SHP77 (cell line): ENCODE measurements at places on chromosomes 16 and 17.

- DNase-seq, result no peak
Observed at GRCh38 chr16:11211061-11211976, 44.7 kb downstream of the SOCS1 start.

DNA sequence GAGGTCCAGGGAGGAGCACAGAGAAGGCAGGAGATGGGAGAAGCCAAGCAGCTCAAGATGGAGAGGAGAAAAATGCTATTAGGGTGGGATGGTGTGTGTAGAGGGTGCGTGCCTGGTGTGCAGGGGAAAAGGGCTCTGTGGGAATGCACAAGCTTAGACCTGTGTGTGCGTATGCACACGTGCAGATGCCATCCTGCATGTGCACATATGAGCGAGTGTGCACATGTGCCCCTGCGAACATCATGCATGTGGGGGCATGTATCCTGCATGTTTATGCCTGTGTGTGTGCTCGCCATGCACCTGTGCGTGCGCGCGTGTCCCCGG, 438 bp upstream of the KCNJ12 start:
- DNase-seq, result no peak

DNA sequence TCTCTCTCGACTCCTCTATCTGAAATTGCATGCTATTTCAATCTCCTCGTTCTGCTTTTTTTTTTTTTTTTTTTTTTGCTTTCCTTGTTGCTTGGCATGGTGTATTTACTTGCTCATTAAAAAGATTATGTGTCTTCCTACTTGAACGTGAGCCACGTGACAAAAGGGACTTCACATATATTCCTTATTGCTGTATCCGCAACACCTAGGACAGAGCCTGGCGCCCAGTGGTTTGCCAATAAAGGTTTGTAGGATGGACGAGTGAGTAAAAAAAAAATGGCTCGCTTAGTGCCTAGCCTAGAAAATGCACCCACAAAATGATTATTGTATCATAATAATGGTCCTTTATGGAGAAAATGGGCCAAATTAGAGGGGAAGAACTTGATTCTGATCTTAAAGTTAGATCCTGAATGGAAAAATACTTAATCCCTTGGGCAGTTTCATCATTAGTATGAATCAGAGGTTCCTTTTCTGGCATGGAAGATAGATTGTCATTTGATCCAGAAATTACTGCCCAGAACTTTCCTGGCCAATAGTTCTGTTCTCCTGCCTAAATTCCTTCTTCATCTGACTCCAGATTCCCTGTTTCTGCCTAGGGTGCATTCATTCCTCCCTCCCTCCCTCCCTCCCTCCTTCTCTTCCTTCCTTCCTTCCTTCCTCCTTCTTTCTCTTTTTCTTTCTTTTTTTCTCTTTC, 13.6 kb upstream of the TMEM220 start:
- no peak for DNase-seq

DNA sequence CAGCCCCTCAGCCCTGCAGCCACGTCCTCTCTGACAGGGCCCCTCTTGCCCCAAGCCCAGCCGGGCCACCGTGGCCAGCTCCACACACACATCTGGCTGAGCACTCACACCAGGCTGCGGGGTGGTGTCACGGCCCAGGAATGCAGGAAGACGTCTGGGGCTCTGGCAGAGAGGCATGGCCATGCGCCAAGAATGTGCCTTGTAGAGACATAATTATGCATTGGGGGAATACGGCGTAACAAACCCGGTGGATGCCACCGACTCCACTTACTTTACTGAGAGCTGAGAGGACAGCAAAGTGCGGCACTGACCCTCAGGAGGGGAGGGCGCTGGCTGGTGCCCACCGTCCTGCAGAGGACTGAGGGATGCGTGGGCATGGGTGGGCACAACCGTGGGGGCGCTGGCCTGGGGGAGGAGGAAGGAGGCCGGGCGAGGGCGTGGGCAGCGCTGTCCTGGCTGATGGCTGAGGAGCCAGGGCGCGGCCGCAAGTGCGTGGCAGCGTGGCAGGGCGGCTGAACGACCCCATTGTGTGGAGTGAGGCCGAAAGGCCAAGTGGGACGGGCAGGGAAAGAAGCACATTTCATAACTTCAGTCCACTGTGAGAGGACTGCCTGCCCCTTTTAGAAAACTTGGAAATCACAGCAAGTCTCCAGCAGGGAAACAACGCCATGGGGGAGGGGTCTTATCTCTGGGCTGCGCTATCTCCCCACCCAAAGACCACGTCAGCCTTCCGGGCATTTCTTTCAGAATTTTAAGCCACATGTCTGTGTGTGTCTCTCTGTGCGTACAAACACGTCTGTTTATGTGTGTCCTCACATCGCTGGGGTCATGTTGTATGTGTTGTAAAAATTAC, 30.6 kb downstream of the METRNL start:
- DNase-seq, result no peak

DNA sequence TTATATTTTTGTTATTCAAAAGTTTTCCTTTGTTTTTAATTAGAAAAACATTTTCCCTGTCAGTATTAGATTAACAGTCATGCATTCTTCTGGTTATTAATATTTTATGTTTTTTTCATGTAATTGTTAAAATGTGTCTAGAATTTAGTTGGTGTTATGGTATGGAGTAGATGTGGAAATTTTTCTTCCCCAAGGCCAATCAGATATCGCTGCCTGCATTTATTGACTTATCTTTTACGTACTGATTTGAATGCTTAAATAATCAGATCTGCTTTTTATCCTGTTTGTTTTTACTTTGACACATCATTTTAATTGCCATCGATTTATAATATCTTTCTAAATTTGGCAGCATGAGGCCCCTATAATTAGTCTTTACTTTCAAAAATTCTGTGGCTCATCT, 13.6 kb downstream of the FTO start:
- DNase-seq, result no peak

GRCh38 chr16:24027466-24027865, 191.7 kb downstream of the PRKCB start:
- no peak for DNase-seq

- peak; percentile 15 for DNase-seq
Observed at GRCh38 chr17:32783602-32784001, 93.3 kb downstream of the MYO1D start.
